ENCODE measurements at places on chromosomes 7 and 10.

GRCh38 chr7:21141476-21141875, 286.4 kb upstream of the SP4 start:
- DNase-seq = no peak

GRCh38 chr10:20256969-20257368, 440.7 kb downstream of the PLXDC2 start:
- DNase-seq = no peak

- no peak for DNase-seq
Measured at GRCh38 chr7:353746-354325, 63.9 kb downstream of the FOXL3 start.

GRCh38 chr7:129386506-129386905, 47.7 kb upstream of the STRIP2 start:
- no peak for DNase-seq

GRCh38 chr10:125936331-125936730, 40.0 kb downstream of the FANK1 start:
- DNase-seq = no peak

Measured in DMS79 (cell line).